IMR-90 (cell line): ENCODE measurements at places on chromosomes 6 and 20. TPM values are rescaled to one million over a fixed set of nuclear protein-coding genes. Genes with fewer than 3 reads are reported as not detected.

Gene FOXA2
- total RNA-seq, result not detected in 2 replicates

Gene MLIP
- total RNA-seq, result not detected in 2 replicates

Gene PI16
- total RNA-seq, result under 0.01 TPM in 1 of 2 replicates, not detected in the other

Gene ECT2L
- total RNA-seq, result not detected in 2 replicates

Gene SYTL3
- 3.6 and 4.3 TPM in 2 replicates for total RNA-seq

Gene MYBL2
- total RNA-seq, result 21.7 and 23.1 TPM in 2 replicates

Gene SLA2
- total RNA-seq, result not detected in 2 replicates

Gene SPATS1
- total RNA-seq, result not detected in 2 replicates

Gene OR2B6
- total RNA-seq, result not detected in 2 replicates
